ENCODE measurements at places on chromosomes 7 and 10. TPM values are rescaled to one million over a fixed set of nuclear protein-coding genes. Genes with fewer than 3 reads are reported as not detected.

DNA sequence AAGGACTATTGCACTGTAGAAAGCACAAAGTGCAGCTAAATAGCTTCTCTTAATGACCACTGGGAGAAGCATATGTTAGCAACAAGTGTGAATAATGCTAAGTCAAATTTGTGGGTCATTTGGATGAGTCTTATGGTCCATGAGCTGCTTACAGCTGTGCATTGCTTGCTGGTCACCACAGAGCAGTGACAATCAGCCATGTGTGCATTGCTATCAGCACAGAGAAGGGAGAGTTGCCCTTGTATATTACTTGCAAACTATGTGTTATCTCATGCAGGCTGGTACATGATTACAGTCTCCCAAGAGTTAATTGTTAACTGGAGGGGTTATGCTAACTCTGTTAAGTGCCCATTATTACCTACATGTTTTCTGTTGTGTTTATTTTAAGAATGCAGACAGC lies 25.7 kb downstream of the MRPS33 start:
- DNase-seq: no peak
- H3K36me3 ChIP-seq: no peaks in the 10 kb centered on the region
- no peaks in the 10 kb centered on the region for H3K27me3 ChIP-seq
- H3K27ac ChIP-seq: no peak overlapping the region
- no peak overlapping the region for H3K4me3 ChIP-seq

Gene ACTL6B
- 2.4 TPM for total RNA-seq

Gene FMC1
- 24.8 TPM for total RNA-seq

DNA sequence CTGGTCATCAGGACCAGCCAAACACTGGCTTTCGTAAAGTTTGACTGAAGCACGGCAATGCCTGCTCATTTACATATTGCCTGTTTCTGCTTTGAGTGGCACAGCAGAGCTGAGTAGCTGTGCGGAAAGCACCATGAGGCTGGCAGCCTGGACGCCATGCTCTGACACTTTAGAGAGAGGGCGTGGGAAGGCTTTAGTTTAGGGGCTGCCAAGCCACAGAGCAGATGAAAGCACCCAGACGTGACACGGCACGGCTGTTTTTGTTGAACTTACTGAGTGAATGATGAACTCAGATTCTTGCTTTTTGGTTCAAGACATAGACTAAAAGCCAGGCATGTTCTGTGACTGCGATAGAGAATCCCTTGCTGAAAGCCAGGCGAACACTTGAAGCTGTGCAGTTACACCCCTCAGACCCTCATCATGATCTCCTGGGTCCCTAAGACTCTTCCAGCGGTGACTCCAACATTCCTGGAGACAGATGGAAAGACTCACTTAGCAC lies 182.1 kb downstream of the ZMYND11 start:
- H3K27me3 ChIP-seq: no peaks in the 10 kb centered on the region
- peak overlapping the region; percentile 75 for H3K27ac ChIP-seq
- no peaks in the 10 kb centered on the region for H3K4me1 ChIP-seq
- H3K36me3 ChIP-seq: peaks cover 15% of the 10 kb centered on the region
- no peak for DNase-seq
- no peak overlapping the region for H3K4me3 ChIP-seq

Gene TSPAN15
- 11.5 TPM for total RNA-seq

Gene MMD2
- not detected for total RNA-seq

DNA sequence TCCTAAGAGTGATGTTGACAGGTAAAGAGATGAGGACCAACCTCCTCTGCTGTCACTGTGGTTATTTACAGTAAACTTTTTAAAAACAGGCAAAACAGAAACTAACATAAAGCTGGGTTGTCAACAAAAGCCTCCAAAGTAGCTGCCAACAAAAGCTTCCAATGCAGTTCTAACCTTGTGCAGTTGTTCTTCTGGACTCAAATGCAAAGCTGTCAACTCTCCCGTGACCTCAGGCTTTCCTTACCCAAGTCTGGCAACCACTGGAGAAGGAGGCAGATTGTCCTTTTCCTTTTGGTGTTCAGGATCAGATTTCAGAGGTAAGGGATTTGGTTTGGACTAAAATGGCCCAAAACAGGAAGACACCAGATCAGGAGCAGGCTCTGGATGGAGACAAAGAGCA lies 63.1 kb downstream of the DLG5 start:
- no peak overlapping the region for H3K4me3 ChIP-seq
- no peak overlapping the region for H3K27ac ChIP-seq
- peaks cover 3% of the 10 kb centered on the region for H3K36me3 ChIP-seq
- no peak for DNase-seq
- peaks cover 29% of the 10 kb centered on the region for H3K4me1 ChIP-seq

GRCh38 chr7:30222515-30223215 lies 61.7 kb upstream of the ZNRF2 start:
- peaks cover 3% of the 10 kb centered on the region for H3K36me3 ChIP-seq
- H3K27ac ChIP-seq: no peak overlapping the region
- H3K27me3 ChIP-seq: peaks cover 3% of the 10 kb centered on the region

GRCh38 chr7:7757576-7757975 lies 39.2 kb upstream of the RPA3 start:
- H3K27me3 ChIP-seq: no peaks in the 10 kb centered on the region
- no peak overlapping the region for H3K27ac ChIP-seq
- no peak for DNase-seq
- H3K4me3 ChIP-seq: no peak overlapping the region
- H3K4me1 ChIP-seq: no peaks in the 10 kb centered on the region

Gene ZNF365
- total RNA-seq: 1.1 TPM

Gene ZCWPW1
- 2.0 TPM for total RNA-seq

- DNase-seq: no peak
- H3K36me3 ChIP-seq: no peaks in the 10 kb centered on the region
- H3K27ac ChIP-seq: no peak overlapping the region
- H3K4me1 ChIP-seq: peaks cover 5% of the 10 kb centered on the region
- H3K4me3 ChIP-seq: no peak overlapping the region
Observed at GRCh38 chr10:110967009-110967630, 47.7 kb downstream of the SHOC2 start.

DNA sequence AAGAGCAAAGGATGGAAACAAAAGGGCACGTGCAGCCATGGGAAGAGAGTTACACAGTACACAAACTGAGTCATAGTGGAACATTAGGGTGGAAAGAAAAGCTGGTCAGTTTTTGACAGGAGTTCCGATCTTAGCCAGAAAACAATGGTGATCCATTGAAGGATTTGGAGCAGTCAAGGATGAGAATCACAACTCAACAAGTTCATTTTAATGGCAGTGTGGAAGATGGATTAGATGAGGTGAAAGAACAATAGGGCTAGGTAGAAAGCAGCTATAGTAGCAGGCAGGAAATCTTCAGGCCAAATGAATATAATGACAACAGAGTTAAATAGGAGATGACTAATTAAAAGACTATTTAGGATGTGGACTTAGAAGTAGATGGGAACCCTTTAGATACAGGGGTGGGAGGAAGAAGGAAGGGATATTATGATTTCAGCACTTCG lies 136.3 kb downstream of the DOCK4 start:
- H3K36me3 ChIP-seq: peaks cover 4% of the 10 kb centered on the region
- no peak overlapping the region for H3K4me3 ChIP-seq
- no peak overlapping the region for H3K27ac ChIP-seq

Gene SCIN
- not detected for total RNA-seq

DNA sequence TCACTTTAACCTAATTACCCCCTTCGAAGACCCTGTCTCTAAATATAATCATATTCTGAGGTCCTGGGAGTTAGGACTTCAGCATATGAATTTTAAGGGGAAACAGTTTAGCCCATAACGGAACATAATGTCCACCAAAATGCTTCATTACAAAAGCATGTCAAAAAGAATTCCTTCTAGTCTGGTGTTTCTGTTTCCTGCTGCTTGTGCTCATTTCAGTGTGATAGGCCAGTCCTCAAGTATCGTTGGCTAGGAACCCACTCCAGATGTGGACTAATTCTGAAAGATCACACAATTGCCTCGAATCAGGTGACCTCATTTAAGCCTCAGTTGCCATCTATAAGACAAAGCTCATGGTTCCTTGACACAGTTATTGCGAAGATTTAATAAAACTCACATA lies 29.6 kb downstream of the INPP5F start:
- no peak for DNase-seq
- peaks cover 19% of the 10 kb centered on the region for H3K4me1 ChIP-seq
- no peak overlapping the region for H3K4me3 ChIP-seq

Gene PDE6C
- not detected for total RNA-seq

DNA sequence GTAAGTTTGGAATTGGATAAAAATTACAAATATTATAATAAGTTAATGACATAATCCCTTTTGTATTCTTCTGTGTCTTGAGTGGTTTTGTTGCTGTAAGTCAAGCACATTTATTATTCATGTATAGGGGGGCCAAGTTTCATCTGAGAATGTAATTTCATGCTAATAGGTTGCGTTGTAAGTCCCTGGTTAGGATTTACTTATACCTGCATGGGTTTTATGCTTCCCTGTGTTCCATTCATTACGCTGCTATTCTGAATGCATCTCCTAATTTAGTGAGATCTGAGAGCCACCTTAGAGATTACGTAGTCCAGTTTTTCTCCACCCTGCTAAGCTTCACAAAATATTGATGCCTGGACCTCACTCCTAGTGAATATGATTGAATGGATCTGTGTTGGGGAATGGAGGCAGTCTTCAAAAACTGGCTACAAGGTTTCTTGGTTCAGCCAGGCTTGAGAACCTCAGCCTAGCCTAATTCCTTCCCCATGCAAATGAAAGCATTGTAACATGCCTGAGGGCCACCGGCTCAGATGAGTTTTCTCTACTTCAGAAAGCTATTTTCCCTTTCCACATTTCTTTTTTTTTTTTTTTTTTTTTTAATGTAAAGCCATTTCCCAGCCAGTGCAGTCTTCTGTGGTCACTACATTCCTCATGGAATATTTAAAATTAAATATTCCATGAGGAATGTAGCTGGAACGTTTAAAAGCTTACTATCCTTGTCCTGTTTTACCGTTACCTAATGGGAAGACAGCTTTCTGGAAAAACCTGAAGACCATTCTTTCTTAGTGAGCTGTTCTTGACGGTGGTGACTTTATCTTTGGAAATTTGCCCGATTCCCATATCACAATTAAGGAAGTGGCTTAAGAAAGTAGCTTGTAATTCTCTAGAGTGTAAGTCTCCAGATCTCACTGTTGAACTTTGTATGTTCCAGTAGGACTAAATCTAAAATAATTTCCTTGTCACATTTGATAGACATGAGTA lies 16.0 kb downstream of the PAPSS2 start:
- no peaks in the 10 kb centered on the region for H3K36me3 ChIP-seq
- H3K27ac ChIP-seq: no peak overlapping the region
- H3K4me1 ChIP-seq: peaks cover 9% of the 10 kb centered on the region
- no peaks in the 10 kb centered on the region for H3K27me3 ChIP-seq
- no peak overlapping the region for H3K4me3 ChIP-seq
- no peak for DNase-seq

GRCh38 chr7:20991544-20991943 lies 204.9 kb upstream of the SP8 start:
- peaks cover 6% of the 10 kb centered on the region for H3K4me1 ChIP-seq
- DNase-seq: no peak
